ENCODE measurements at places on chromosomes 7 and 10.

DNA sequence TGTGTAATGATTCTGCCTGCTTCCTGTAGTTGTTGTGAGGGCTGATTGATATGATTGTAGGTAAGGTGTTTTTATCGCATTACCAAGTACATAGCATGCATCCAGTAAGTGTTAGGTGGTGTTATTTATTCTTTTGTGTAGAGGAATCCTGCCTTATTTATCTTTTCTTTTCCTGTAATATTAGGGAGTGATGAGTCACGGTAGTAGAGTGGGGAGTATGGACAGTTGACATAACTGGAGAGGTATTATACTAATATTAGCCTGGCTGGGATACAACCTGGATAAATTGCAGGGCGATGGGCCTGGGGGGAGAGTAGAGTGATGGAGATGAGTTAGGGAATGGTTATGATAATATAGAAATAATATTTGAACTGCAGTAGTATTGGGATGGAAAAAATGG is 9.8 kb downstream of the SDK1 start:
- H3K4me1 ChIP-seq: no peaks in the 10 kb centered on the region
- no peak overlapping the region for H3K27ac ChIP-seq
- H3K27me3 ChIP-seq: no peaks in the 10 kb centered on the region
- H3K4me3 ChIP-seq: no peak overlapping the region
- no peaks in the 10 kb centered on the region for H3K36me3 ChIP-seq

DNA sequence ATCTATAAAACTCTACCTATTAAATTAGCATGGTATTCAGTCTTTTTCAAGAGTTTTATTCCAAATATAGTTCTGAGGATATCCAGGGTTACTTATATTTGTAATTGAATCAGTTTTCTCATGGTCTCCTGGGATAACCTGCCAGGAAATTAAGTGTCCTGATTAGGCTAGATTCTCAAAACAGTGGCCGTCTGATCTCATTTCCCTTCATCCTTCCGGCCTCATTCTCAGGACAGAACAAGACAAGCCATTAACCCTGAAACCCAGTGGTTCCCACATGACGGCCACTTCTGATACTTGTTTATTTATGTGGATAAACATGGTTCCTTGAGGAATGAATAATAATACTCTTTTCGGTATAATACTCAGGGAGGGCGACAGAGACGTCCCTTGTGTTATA is 417.6 kb upstream of the POT1 start:
- DNase-seq: no peak
- no peaks in the 10 kb centered on the region for H3K4me1 ChIP-seq
- no peaks in the 10 kb centered on the region for H3K36me3 ChIP-seq
- H3K4me3 ChIP-seq: no peak overlapping the region
- no peaks in the 10 kb centered on the region for H3K27me3 ChIP-seq

DNA sequence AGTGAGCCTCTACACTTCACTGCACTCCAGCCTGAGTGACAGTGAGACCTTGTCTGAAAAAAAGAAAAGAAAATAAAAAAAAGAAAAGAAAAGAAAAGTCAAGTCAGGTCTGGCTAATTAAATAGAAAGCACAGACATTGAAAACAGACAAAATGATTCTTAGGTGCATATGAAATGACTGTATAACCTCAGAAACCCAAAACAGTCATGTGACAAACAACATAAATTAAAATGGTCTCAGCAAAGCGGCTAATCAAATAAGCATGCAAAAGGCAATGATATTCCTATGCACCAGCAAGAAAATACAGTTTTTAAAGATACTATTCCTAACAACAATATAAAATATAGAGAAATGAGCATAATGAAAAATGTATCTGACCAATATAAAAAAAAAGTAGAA is 38.3 kb downstream of the LRRC20 start:
- no peak overlapping the region for H3K27ac ChIP-seq
- DNase-seq: no peak
- H3K4me1 ChIP-seq: no peaks in the 10 kb centered on the region
- H3K36me3 ChIP-seq: peaks cover 3% of the 10 kb centered on the region
- no peak overlapping the region for H3K4me3 ChIP-seq

DNA sequence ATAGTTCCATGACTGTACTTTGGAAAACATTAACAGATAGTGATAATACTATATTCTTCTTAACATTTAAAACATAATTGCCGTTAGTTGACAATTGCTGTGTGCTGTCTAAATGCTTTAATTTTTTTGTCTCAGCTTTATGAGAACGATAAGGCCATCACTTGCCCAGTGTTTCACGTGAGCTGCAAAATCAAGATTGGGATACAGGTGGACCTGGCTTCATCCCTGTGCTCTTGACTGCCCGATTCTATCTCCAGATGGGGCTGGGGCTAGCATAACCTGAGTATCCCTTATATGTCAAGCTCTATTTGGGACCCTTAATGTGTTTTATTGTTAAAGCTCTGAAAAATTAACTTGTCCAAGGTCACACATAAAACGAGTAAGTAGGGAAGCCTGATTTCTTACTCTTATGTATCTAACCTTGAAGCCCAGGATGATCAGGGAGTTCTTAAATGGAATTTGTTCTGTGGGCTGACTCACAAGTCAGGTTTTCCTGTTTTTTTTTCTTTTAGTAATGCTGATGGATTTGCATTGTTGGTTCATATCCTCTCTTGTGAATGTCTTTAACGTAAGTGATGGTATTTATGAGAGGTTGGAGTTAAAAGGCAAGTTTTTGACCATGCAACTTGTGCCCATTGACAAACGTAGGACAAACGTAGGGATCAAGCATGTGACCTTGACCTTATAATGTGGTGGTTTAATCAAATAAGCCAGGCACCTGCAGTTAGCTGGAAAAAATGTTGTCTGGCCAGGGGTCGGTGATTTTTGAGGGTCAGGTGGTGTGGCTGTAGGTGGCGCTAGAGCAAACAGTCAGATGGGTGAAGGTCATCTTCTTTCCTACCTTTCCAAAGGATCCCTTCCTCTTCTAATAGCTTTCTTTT is 3.6 kb downstream of the PRKAR2B start:
- peaks cover 6% of the 10 kb centered on the region for H3K4me1 ChIP-seq
- DNase-seq: no peak
- H3K27ac ChIP-seq: no peak overlapping the region
- no peaks in the 10 kb centered on the region for H3K36me3 ChIP-seq
- no peaks in the 10 kb centered on the region for H3K27me3 ChIP-seq
- H3K4me3 ChIP-seq: no peak overlapping the region

- H3K27ac ChIP-seq: no peak overlapping the region
- peaks cover 31% of the 10 kb centered on the region for H3K27me3 ChIP-seq
- H3K4me1 ChIP-seq: peaks cover 18% of the 10 kb centered on the region
- H3K36me3 ChIP-seq: no peaks in the 10 kb centered on the region
- H3K4me3 ChIP-seq: peak overlapping the region; percentile 52
- no peak for DNase-seq
These were observed 3.6 kb upstream of the ARID5B start for GRCh38 chr10:61897671-61898434.

DNA sequence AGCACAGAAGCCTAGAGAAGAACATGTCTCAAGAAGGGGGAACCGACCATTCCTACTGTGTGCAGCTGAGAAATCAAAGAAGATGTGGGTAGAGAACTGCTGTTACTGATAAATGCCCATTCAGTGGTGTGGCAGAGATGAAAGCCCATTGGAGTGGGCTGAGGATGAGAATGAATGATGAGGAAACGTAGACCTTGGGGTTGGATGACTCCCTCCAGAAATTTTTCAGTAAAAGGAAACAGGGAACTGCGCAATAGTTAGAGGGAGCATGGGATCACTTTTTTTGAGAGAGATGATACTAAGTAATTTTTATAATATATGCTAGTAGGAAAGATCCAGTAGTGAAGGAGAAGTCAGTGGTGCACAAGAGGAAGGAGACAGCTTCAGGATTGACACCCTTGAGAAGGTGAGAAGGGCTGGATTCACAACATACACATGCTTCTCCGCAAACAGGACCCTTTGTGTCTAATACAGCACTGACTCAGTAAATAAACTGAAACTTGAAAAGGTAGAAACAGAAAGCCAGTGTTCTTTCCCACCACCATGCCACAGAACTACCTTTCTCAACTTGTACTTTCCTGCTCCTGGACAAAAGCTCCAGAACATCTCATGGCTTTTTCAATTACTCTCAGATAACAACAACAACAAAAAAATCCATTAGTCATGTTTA is 104.7 kb upstream of the IL6 start:
- no peak overlapping the region for H3K27ac ChIP-seq
- no peaks in the 10 kb centered on the region for H3K36me3 ChIP-seq
- H3K27me3 ChIP-seq: no peaks in the 10 kb centered on the region
- H3K4me1 ChIP-seq: no peaks in the 10 kb centered on the region

- no peak overlapping the region for H3K27ac ChIP-seq
- no peaks in the 10 kb centered on the region for H3K4me1 ChIP-seq
- no peaks in the 10 kb centered on the region for H3K36me3 ChIP-seq
- H3K27me3 ChIP-seq: no peaks in the 10 kb centered on the region
These were observed 861.3 kb downstream of the NRG3 start for GRCh38 chr10:82736305-82736704.

- no peaks in the 10 kb centered on the region for H3K4me1 ChIP-seq
These were observed 42.1 kb upstream of the EFCAB10 start for GRCh38 chr7:105623378-105623777.

DNA sequence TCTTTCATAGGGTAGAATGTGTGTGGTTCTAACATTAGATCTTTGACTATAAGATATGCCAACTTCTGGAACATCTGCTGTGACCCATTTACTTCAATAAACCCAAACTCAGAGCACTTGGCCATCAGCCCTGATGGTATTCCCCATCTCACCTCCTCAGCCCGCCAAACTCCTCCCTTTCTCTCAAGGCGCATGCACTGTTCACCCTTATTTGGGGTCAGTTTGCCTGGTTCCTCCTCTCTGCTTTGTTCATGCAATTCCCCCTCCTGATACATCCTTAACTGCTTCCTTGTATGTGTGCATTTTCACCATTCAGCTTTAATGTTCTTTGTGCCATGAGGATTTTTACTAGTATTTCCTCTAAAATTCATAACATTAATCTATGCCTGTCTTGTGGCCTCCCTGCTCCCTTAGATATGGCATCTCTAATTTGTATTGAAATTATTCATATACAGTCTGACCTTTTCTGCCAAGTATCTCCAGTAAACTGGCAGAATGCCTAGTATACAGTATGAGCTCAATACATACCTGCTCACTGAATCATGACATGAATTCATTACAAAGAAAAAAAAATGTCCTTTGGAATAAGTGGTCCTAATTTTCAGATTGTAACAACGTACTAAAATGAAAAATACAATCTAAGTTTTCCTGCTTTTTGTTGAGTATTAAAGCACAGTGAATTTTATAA is 336.8 kb upstream of the IGFBP3 start:
- no peak for DNase-seq
- no peak overlapping the region for H3K4me3 ChIP-seq
- no peak overlapping the region for H3K27ac ChIP-seq
- no peaks in the 10 kb centered on the region for H3K36me3 ChIP-seq
- no peaks in the 10 kb centered on the region for H3K4me1 ChIP-seq

GRCh38 chr10:88131511-88132139 is 268.2 kb downstream of the PTEN start:
- H3K36me3 ChIP-seq: no peaks in the 10 kb centered on the region
- no peak overlapping the region for H3K27ac ChIP-seq
- no peaks in the 10 kb centered on the region for H3K27me3 ChIP-seq

DNA sequence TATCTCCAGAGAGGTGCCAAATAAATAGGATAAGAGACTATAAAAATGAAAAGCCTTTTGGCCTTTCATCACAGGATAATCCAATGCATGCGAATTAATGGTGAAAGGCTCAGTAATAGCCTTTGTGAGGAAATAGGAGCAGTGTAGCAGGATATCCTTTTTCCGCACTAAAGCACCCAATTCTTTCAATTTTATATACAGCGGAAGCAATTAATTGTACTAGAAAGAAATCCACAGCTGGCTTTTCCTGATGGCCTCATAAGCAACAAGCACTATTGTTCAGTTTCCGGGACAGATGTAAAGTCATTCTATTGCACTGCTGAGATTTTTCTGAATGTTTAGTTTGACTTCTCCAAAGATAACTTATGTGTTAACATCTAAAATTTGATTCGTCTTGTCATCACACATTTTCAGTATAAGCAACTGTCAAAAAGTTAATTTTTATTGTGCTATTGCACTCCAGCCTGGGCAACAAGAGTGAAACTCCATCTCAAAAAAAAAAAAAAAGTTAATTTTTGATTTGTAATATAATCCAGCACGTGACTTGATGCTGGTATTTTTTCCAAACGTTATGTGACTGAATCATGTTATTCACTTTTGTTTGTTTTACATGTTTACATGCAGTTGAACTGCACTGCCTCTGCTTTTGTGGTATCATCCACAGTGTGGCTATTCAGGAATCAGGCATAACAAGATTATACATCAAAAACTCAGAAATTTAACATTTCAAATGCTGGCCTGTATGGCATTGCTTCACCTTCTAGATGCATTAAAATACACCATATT is 8.4 kb upstream of the BMPR1A start:
- DNase-seq: no peak
- H3K4me3 ChIP-seq: no peak overlapping the region
- no peaks in the 10 kb centered on the region for H3K27me3 ChIP-seq

DNA sequence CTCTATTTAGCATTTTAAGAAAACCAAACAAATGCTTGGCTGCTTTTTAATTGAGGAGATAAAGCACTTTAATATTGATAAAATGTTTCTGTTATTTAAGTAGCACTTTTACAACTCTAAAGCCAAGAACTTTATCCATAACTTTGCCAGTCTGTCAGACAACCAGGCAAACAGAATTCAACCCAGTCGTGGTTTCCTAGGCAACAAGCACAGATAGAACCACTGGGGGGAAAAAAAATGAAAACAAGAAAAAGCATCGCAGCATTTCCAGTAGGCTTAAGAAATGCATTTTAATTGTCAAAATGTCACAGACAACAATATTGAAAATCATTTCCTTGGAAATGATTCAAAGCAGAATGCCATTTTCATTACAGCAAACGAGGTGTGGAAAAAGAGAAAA is 323.4 kb downstream of the PARD3 start:
- no peak overlapping the region for H3K27ac ChIP-seq
- no peaks in the 10 kb centered on the region for H3K27me3 ChIP-seq
- no peak overlapping the region for H3K4me3 ChIP-seq
- H3K36me3 ChIP-seq: no peaks in the 10 kb centered on the region

DNA sequence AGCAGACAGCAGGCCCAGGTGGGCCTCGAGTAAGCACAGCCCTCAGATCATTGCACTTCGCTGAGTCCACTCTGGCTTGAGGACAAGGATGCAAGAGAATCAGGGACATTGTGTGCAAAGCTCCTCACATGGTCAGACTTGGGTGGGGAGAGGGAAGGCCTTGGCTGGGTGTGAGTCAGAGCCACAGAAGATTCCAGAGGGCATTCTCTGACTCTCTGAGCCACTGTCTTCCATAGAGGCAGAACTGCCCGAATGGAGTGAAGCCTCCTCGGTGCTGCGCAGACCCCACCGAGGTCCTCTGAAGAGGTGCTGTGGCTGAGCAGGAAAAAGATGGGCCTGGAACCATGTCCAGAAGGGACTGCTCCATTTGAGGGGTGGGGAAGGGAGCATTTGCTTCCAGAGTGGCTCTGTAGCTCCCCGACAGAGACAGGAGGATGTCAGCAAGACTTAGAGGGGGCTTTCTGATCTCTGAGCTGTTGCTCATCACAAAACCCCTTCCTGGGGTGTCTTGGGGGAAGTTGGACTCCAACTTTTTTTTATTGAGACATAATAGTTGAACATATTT is 120.8 kb downstream of the PTPN20 start:
- H3K36me3 ChIP-seq: no peaks in the 10 kb centered on the region
- no peak overlapping the region for H3K4me3 ChIP-seq
- no peaks in the 10 kb centered on the region for H3K27me3 ChIP-seq
- no peak overlapping the region for H3K27ac ChIP-seq
